IMR-90 (cell line): ENCODE measurements at places on chromosomes 5 and 9. TPM values are rescaled to one million over a fixed set of nuclear protein-coding genes. Genes with fewer than 3 reads are reported as not detected.

GRCh38 chr9:12801663-12802062, 26.8 kb downstream of the LURAP1L start:
- H3K4me3 ChIP-seq = no peak overlapping the region
- no peak overlapping the region for H3K27ac ChIP-seq
- H3K36me3 ChIP-seq = peaks cover 6% of the 10 kb centered on the region; the same call in 1 of the 2 replicates
- peaks cover 2% of the 10 kb centered on the region; the same call in 1 of the 2 replicates for H3K4me1 ChIP-seq

TAF11L10 gene
- total RNA-seq = not detected in 2 replicates

DNA sequence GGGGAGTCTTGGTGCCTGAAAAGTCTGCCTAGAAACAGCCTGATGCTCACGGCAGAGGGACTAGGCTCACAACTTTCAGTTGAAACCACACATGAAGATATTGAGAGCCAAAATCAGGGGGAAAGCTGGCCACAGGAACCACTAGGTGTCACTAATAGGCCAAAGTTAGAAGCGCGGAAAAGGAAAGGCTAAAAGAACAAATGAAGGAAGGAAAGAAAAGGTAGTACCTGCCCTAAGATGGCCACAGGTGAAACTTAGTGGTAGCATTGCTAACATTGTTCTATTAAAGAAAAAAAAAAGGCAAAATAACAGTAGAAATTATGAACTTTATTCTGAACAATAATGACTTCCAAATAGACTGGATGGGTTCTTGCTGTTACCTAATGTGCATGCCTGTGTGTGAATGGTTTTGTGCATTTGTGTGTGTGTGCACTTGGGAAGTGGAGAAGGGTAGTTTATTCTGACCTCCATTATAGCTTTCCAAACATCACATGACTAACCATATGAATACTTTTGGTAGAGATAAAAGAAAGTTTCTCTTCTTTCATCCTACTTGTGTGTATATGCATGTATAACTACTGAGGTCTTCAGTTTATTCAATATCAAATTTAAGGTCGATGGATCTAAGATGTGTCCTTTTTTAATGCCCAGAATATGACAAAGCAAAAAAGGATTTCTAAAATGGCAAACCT, 2.1 kb upstream of the RFESD start:
- peak; percentile 65 for DNase-seq
- H3K4me3 ChIP-seq = no peak overlapping the region
- no peaks in the 10 kb centered on the region for H3K27me3 ChIP-seq
- H3K4me1 ChIP-seq = peaks cover 4% of the 10 kb centered on the region
- H3K36me3 ChIP-seq = no peaks in the 10 kb centered on the region

DNA sequence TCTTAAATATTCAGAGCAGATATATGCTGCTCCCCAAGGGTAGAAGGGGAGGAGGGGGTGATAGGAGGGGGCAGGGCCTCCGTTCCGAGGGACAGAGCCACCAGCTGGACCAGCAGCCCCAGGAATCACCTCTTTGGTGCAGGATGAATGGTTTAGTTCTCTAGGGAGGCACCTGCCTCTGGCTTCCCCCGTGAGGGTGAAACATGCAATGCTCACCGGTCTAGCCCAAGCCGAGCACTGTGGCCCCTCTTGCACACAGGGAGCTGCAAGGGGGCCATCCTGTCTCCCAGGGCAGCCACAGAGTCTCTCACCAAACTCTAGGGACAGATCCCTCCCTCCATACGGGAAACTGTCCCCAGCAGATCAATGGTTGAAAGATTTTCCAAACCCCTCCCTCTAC, 163.7 kb downstream of the DAB2IP start:
- H3K4me1 ChIP-seq = peaks cover 3% of the 10 kb centered on the region; the same call in 1 of the 2 replicates
- DNase-seq = no peak
- H3K4me3 ChIP-seq = no peak overlapping the region

DNA sequence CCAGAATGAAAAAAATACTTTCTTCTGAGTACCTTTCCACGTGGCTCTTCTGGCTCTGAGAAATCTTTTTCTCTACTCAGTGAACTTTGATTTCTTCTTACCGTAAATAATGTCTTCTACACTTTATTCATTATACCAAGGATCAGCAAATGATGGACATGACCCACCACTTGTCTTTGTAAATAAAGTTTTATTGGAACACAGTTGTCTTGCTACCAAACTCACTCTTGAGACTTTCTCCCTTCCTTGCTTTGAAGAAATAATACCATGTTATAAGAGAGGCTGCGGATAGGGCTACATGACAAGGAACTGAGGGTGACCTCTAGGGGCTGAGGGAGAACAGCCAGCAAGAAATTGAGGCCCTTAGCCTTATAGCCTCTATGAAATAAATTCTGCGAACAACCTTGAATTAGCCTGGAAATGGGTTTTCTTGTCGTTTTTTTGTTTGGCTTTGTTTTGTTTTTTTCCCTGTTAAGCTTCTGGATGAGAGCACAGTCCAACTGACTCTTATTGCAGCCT, 212.5 kb downstream of the COMMD10 start:
- H3K27me3 ChIP-seq = no peaks in the 10 kb centered on the region
- H3K27ac ChIP-seq = no peak overlapping the region
- no peaks in the 10 kb centered on the region for H3K36me3 ChIP-seq

GRCh38 chr5:149893403-149893931, 51.1 kb downstream of the PDE6A start:
- H3K4me3 ChIP-seq = no peak overlapping the region
- H3K27me3 ChIP-seq = peaks cover 22% of the 10 kb centered on the region
- no peak for DNase-seq
- H3K4me1 ChIP-seq = no peaks in the 10 kb centered on the region

DNA sequence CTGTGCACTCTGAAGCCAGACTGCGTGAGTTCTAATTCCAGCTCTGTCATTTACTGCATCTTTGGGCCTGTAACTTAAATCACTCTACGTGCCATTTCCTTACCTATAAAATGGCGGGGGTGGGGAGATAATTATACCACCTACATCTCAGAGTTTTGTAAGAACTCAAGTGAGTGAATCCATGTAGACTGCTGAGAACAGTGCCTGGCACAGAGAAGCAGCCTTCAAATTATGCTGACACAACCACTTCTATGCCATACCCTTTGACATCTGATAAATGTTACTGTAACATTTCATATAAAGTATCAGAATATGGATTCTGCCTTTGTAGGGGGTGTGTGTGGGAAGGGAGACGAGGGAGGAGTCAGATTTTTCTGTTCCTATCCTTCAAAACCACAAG, 27.7 kb downstream of the ELAVL2 start:
- H3K27ac ChIP-seq = no peak overlapping the region
- no peaks in the 10 kb centered on the region for H3K36me3 ChIP-seq
- no peak overlapping the region for H3K4me3 ChIP-seq
- H3K27me3 ChIP-seq = no peaks in the 10 kb centered on the region

- H3K27me3 ChIP-seq = no peaks in the 10 kb centered on the region
- DNase-seq = no peak
Measured at GRCh38 chr5:135248801-135249231, 150.2 kb downstream of the MACROH2A1 start.

IL3 gene
- not detected in 2 replicates for total RNA-seq

GRCh38 chr9:88420227-88420626, 32.0 kb downstream of the SPIN1 start:
- peaks cover 13% of the 10 kb centered on the region for H3K36me3 ChIP-seq
- DNase-seq = no peak
- H3K4me1 ChIP-seq = no peaks in the 10 kb centered on the region

SOWAHA gene
- total RNA-seq = under 0.01 TPM in 1 of 2 replicates, not detected in the other

DNA sequence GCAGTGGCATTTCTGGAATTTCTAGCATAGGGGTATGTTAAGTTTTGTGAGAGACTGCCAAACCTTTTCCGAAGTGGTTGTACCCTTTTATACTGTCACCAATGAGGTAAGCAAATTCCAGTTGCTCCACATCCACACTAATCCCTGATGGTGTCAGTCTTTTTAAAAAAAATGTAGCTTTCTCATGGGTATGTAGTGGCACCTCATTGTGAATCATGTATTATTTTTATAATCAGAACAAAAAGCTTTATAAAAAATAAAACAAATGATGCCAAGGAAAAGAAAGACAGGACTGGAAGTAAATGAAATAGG, 93.4 kb upstream of the CLINT1 start:
- H3K27ac ChIP-seq = no peak overlapping the region
- no peaks in the 10 kb centered on the region for H3K4me1 ChIP-seq
- DNase-seq = no peak
- peaks cover 2% of the 10 kb centered on the region; the same call in 1 of the 2 replicates for H3K27me3 ChIP-seq
- H3K36me3 ChIP-seq = no peaks in the 10 kb centered on the region
- H3K4me3 ChIP-seq = no peak overlapping the region

DNA sequence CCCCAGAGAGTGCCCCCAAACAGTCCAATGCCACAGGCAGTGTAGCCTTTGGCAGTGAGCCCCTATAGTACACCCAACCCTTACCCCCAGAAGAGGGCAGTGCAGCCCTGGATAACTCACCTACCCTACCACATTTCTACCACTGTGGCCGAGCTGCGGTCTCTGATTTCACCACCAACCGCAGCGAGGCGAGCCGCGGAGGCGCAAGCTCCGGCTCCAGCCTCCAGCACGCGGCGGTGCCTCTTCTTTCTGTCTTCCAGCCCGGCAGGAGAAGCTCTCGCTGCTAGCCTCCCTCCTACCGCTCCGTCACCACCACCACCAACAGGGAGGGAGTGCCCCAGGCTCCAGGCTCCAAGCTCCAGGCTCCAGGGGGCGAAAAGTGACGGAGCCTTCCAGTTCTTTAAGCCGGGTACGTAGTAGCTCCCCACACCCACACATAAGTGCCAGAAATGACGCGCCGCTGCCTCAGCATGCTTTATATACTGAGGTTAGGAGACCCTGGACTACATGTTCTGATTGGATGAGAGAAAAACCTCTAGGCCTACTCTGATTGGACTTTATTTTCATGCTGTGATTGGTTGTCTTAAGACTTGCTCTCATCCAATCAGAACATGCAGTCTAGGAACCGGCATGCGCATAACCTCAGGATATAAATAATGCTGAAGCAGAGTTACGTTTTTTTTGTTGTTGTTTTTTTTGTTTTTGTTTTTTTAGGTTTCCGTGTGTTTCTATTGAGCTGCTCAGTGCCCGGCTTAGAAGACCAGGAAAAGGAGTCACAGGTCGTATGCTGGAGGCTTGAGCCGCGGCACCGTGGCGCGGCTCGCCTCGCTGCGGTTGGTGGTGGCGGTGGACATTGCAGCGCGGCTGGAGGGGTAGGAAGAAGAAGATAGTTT, at the start of gene PCAT7:
Gene PCAT7, plus strand, starts transcription at position 645 of the 893 bp plus-strand sequence.
- no peak within 1 kb of the TSS for H3K4me3 ChIP-seq
- no peak within 1 kb of the TSS for H3K27ac ChIP-seq
- DNase-seq = no peak
- H3K27me3 ChIP-seq = no peaks in the 10 kb centered on the region
- H3K36me3 ChIP-seq = no peaks in the 10 kb centered on the region

- DNase-seq = no peak
- H3K4me3 ChIP-seq = no peak overlapping the region
- no peaks in the 10 kb centered on the region for H3K4me1 ChIP-seq
- H3K27ac ChIP-seq = no peak overlapping the region
- no peaks in the 10 kb centered on the region for H3K27me3 ChIP-seq
Measured at GRCh38 chr5:168770036-168770498, 190.9 kb upstream of the PANK3 start.

DNA sequence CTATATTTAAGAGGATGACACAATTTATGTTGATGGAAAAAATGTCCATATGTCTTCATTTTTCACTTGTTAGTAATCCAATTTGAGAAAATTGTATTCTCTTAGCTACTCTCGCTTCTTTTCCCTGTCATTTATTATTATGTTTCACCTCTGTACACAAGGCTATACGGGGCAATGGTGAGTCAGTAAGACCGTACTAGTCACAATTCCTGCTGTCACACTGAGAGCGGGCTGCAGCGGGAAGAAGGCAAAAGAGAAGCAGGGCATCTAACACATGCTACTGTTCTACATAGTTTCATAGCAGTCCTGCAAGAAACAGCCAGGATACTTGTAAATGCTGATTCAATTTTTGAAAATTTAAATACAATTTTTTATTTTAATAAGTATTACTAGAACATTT, 23.3 kb upstream of the PRDM9 start:
- no peaks in the 10 kb centered on the region for H3K4me1 ChIP-seq
- no peak overlapping the region for H3K4me3 ChIP-seq
- no peaks in the 10 kb centered on the region for H3K36me3 ChIP-seq
- DNase-seq = no peak
- H3K27me3 ChIP-seq = no peaks in the 10 kb centered on the region
- no peak overlapping the region for H3K27ac ChIP-seq

TIMD4 gene
- not detected in 2 replicates for total RNA-seq

INSL6 gene
- not detected in 2 replicates for total RNA-seq
